KBM-7 (cell line): ENCODE measurements at places on chromosomes 5 and 9.

- no peak for DNase-seq
Measured at GRCh38 chr5:141694479-141694878, 12.4 kb upstream of the ARAP3 start.

DNA sequence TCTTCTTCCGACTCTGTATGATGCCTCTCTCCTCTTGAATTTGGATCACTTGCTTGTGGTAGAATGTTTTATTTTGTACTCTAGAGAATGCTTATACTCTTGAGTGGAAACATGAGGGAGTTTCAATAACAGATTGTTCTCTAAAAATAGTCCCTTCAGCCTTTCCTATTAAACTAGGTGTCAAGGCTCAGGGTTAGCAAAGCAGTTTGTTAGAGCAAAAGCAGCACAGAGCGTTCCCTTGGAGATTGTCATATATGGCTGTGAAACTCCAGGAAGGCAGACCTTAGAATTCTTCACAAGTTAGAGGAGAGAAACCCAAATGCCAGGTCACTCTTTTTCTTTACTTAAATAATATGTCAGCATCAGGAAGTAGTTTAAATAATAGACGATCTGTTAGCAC is 33.0 kb downstream of the MAMDC2 start:
- DNase-seq = no peak

DNA sequence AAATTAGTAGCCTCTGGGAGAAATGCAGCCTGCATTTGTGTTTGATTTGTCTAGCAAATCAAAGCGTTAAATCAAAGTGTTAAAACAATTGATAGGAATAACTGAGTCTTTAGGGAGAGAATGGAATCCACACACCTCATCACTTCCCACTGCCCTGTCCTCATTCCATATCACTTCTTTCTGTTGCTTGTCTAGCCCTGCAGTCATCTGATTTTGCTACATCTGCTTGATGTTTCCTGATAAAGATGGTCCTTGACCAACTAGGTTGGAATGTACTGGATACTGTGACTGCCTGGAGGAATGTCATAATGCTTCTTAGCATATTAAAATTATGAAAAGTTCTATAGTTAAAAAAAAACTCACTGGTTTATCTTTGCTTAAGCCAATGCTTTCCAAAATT is 119.9 kb downstream of the DOCK2 start:
- DNase-seq = no peak

- no peak for DNase-seq
Measured at GRCh38 chr5:172944741-172945140, 14.5 kb upstream of the RPL26L1 start.

DNA sequence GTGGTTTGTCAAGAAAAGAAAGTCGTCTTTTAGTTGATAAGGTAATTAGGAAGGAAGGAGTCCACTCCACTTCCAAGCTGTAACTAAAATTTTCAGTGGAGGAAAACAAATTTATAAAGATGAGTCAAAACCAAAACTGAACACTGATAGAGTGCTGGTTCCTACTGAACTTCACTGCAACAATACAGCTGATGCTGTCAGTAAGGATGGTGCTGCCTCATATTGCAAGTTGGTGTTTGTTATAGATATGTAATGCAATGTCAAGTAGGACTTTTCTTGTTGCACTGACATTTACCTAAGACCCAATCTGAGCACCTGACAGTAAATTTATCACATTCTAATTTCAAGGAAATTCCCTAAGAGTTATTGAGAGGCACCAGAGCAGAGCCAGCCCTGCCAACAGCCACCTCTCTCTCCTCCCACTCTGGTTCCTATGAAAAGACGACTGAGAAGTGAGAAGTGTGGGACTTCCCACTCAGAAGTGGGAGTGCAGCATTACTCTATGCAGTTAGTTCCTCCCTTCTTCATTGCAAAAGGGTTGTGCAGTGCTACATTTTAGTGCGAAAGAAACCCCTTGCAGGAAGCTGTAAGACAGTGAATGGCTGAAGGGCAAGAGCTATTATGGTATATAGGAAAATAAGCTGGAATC is 350.8 kb downstream of the NFIB start:
- no peak for DNase-seq

- DNase-seq = peak; percentile 24
Measured at GRCh38 chr9:79955300-79955699, 383.5 kb downstream of the TLE4 start.

DNA sequence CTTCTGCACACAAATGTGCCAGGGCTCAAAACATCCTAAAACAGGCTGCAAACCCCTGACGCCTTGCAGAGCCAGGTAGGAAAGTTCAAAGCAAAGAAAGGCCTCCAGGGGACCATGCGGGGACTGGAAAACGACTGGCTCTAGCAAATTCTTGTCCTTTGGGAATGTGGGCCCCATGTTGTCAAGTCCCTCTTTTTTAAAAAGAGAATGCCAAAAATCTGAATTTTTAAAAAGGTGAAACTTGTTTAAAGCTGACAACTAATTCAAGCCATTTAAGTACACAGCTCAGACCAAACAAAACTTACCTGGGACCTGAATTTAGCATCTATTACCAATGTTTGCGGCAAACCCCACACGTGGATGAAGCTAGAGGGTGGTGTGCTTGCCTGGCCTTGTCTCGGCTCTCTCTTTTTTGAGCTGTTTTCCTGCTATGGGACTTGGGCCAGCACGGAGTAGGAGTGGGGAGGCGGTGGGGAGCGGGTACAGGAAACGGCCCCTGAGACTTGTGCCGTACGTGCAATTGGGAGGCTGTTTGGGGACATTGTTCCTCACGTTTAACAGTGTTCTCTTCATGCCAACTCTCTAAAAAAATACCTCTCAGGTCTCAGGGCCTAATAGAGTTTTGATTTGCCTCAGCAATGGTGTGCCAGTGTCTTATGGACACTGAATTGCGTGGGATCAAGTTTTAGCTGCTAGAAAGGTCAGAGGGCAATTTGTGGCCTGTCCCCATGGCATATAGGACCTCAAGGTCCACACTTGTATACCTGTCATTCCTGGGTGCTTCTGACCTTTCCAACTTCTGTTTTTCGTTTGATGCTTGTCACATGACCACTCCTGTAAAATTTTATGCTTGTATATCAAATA is 15.1 kb upstream of the PHF19 start:
- DNase-seq = no peak

- no peak for DNase-seq
Measured at GRCh38 chr9:114169029-114169951, 14.0 kb downstream of the COL27A1 start.

DNA sequence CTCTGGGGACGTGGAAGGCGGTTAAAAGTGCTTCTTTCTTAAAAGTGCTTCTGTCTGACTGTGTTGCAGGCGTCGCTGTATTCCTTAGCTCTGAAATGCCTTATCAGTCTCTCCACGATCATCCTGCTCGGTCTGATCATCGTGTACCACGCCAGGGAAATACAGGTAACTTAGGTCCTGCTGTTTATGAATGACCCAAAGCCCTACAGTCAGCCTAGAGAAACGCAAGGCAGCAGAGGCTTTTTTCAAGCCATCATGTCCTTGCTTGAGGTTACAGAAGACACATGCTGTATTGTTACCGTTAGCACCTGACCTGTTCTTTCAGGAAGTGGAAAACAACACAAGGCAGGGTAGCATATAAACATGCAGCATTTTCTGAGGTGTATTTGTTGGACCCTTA is 2.0 kb downstream of the KCNN2 start:
- DNase-seq = no peak

GRCh38 chr5:4128994-4129393 is 533.4 kb downstream of the IRX1 start:
- DNase-seq = no peak

DNA sequence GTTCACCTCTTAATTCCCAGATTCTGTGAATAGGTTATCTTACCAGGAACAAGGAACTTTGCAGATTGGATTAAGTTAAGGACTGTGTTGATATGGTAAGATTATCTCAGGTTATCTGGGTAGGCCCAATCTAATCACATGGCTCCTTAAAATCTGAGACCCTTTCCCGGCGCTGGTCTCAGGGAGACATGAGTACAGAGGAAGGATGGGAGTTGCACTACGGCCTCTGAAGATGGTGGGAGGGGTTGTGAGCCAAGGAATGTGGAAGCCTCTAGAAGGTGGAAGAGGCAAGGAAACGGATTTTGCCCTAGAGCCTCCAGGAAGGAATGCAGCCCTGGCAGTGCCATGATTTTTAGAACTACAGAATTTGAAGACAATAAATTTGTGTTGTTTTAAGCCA is 95.1 kb downstream of the AK8 start:
- DNase-seq = no peak

DNA sequence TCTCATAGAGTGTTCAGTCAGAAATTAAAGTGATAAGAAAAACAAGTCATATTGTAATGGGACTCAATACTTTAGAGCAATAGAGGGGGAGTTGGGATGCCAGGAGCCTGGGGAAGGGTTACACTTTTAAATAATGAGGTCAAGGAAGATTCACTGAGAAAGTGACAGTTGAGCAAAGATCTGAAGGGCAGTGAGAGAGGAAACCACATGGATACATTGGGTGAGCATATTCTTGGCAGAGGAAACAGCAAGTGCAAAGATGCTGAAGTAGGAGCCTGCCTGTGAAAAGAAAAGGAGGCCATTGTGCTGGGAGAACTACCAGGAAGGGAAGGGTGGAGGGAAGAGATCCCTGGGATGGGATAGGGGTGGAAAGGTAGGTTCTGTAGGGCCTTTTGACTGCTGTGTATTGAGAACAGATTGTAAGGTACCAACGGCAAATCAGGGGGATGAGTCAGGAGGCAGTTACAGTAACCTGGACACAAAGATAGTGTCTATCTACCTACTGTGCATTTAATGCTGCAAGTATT is 79.4 kb downstream of the PAM start:
- DNase-seq = no peak
